ENCODE measurements at places on chromosomes 1 and 21.
A peak's percentile ranks its signal among the peaks of the same experiment; 100 is the strongest.

DNA sequence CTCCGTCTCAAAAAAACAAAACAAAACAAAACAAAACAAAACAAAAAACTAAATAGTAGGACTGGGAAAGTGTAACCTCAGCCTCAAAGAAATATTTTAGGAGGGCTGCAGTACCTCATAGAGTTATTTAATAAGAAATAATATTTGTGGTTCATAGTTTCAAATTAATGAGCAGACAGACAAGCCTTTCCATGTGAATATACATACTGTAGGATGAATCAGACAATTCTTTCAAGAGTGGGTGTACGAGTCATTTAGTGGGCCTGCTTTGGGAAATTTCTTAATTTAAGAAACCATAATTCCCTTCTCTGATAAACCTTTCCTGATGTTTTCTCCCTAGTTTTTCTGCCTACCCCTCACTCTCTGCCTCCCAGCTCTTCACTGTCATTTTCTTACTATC is 52.5 kb downstream of the CDC14A start:
- no peak for DNase-seq

- no peak for DNase-seq
Observed at GRCh38 chr1:55712148-55712547, 497.0 kb upstream of the USP24 start.

- peak; percentile 90 for DNase-seq
Observed at GRCh38 chr21:37072274-37072987, 440 bp downstream of the PIGP start.

- DNase-seq = no peak
Observed at GRCh38 chr1:205432116-205432515, 10.3 kb upstream of the LEMD1 start.

- DNase-seq = no peak
Observed at GRCh38 chr1:111647736-111648135, 28.1 kb downstream of the RAP1A start.

DNA sequence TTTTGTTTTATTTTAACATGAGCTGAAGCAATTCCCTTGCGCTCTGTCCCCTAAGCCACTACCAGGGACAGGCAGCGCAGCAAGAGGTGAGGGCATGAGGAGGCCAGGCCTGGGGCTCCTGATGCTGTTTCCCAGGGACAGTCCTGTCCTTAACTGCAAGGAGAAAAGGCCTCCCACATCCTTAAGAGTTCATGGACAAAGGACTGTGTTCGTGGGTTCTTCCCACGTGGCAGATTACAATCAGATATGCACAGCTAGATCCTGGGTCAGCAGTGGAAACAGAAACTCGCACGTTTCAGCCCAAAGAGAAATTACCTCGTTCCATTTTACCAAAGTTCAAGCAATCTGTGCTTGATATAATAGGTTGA is 85.8 kb downstream of the MIS18A start:
- DNase-seq = no peak

GRCh38 chr1:204325944-204326343 is 33.8 kb downstream of the PLEKHA6 start:
- DNase-seq = no peak

DNA sequence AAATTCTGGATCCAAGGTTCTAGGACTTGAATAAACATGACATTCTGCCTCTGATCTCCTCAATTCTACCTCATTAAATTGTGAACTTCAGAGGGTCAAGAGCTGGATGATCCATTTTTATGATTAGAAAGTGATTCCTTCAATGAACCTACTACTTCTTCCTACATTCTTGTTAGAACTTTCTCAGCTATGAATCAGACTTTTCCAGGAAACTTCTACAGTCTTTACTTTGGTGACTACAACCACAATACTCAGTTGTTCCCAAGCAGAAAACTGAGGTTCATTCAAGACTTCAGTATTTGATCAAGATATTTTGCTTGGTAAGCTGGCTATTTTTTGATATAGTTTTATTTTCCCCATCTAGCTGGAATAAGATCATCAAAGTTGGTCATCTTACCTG is 51.4 kb downstream of the CDC7 start:
- DNase-seq = no peak

DNA sequence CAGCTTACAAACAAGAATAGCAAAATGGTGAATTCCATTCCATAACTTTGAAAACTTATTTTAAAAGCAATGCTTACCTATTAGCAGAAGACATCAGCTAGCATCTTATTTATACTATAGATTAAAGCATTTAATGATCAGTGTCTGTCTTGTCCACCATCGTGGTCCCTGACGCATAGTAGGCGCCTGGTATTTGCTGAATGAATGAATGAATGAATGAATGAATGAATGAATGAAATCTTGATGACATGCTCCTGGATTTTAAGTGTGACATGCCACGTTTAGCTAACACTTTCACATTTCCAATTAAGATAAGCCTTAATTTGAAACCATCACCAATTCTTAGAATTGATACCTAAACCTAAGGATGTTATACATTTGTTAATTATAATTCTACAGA is 39.9 kb downstream of the COP1 start:
- DNase-seq = no peak

GRCh38 chr1:221939607-221940006 is 197.7 kb upstream of the DUSP10 start:
- DNase-seq = no peak

- DNase-seq = no peak
Observed at GRCh38 chr1:16158993-16159831, 3.3 kb upstream of the EPHA2 start.

- DNase-seq = no peak
Observed at GRCh38 chr1:202683029-202683428, 27.2 kb downstream of the SYT2 start.

DNA sequence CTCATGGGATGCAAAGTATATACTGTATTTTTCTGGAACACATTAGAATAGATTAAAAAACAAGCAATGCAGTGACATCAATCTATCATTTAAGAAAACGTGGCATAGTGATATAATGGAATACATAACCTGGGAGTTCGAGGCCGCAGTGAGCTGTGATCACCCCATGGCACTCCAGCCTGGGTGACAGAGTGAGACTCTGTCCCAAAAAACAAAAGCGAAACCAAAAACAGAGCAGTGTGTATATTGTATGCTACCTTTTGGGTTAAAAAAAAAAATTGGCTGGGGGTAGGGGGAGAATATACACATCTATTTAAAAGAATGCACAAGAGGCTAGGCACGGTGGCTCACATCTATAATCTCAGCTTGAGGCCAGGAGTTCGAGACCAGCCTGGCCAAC is 13.5 kb downstream of the SLC2A1 start:
- DNase-seq = no peak

DNA sequence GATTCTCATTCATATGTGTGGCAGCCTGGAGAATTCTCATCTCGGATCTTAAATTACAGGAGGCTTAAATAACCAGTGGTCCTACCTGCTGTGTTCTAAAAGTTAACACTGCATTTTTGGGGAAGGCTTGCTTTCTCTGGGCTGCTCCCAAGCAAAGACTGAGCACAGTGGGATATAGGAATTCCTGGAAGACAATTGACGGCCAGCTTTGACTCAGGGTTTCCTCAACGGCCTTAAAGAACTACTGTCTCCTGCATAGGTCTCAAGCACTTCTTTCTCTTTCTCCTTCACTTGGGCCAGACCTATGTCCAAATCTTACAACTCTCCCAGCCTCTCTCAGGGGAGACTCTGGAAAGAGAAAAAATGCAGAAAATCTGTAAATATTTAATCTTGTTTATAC is 1.0 kb upstream of the KRTAP13-3 start:
- no peak for DNase-seq

- DNase-seq = no peak
Observed at GRCh38 chr1:6391951-6392808, 1.4 kb downstream of the ACOT7 start.

Data from fibroblast of gingiva (primary cell).